ENCODE measurements at places on chromosomes 13 and 19.

- no peak for DNase-seq
These were observed 7.8 kb downstream of the FIZ1 start for GRCh38 chr19:55591555-55591954.

DNA sequence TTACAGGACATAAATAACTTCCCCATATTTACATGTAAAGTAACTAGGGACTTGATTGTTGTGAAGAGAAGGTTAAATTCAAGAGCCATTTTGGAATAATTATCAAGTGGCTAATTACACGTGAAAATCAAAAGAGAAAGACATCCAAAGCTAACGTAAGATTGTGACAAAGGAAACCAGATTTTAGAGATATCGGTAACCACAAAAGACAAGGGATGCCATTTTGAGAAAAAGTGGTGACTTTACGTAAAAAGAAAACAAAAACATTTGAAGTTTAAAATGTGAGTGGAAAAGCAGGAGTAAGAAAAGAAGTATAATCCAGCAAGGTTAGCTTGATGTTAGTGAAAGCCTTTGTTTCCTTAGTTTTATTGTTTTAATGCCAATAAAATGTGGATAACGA, 10.9 kb upstream of the VWA8 start:
- no peak for DNase-seq

- no peak for DNase-seq
These were observed 42.1 kb downstream of the FOXO1 start for GRCh38 chr13:40624383-40624782.

DNA sequence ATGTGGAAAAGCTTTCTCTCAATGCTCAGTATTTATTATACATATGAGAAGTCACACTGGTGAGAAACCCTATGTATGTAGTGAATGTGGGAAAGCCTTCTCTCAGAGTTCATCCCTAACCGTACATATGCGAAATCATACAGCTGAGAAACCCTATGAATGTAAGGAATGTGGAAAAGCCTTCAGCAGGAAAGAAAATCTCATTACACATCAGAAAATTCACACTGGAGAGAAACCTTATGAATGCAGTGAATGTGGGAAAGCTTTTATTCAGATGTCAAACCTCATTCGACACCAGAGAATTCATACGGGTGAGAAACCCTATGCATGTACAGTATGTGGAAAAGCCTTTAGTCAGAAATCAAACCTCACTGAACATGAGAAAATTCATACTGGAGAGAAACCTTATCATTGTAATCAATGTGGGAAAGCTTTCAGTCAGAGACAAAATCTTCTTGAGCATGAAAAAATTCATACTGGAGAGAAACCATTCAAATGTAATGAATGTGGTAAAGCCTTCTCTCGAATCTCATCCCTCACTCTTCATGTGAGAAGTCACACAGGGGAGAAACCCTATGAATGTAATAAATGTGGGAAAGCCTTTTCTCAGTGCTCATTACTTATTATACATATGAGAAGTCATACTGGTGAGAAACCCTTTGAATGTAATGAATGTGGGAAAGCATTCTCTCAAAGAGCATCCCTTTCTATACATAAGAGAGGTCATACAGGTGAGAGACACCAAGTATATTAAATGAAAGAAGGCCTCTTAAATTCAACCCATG, 34.4 kb downstream of the ZNF568 start:
- DNase-seq = no peak

- DNase-seq = no peak
These were observed 11.5 kb downstream of the THOP1 start for GRCh38 chr19:2796659-2797266.

- no peak for DNase-seq
These were observed 268.7 kb downstream of the NHLRC3 start for GRCh38 chr13:39306639-39307589.

GRCh38 chr13:40056898-40057619, 401.6 kb downstream of the COG6 start:
- no peak for DNase-seq

Data from activated B cell treated with CpG ODN at 0.5 μM for 24 hours (primary cell).